ENCODE measurements at places on chromosomes 11 and 22.

DNA sequence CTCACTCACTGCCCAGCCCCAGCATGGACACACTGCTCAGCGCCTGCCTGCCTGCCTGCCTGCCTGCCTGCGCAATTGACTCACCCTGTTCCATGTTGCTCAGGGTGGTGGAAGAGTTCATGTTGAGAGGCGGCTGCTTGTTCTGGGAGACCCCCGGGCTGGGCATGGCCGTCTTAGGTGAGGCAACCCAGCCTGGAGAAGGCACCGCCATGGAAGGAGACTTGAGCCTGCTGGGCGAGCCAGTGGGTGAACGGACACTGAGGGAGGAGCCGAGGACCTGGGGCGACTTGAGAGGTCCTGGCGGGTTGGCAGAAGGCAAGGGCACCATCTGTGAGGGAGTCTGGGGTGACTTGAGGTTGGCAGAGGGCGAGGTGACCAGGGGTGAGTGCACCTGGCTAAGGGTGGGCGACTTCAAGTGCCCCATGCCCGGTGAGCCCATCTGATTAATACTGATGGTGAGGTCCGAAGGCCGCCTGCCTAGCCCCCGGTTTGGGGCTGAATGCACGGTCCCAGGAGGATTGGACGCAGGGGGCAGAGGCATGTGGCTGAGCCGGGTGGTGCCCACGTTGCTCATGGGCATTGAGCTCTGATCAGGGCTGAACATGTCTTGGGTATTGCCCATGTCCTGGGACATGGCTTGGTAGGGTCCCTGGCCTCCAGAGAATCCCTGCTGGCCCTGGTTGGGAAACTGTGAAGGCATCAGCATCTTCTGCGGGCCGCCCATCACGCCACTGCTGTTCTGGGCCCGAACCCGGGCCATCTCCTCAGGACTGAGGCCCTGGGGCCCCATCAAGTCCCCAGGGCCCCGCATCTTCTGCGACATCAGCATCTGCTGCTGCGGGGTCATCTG is 17.1 kb downstream of the CXCR5 start:
- peak overlapping the region; percentile 27 for H3K27ac ChIP-seq
- H3K36me3 ChIP-seq = peaks cover 69% of the 10 kb centered on the region
- H3K27me3 ChIP-seq = no peaks in the 10 kb centered on the region
- no peak overlapping the region for H3K4me3 ChIP-seq
- peaks cover 21% of the 10 kb centered on the region for H3K4me1 ChIP-seq

DNA sequence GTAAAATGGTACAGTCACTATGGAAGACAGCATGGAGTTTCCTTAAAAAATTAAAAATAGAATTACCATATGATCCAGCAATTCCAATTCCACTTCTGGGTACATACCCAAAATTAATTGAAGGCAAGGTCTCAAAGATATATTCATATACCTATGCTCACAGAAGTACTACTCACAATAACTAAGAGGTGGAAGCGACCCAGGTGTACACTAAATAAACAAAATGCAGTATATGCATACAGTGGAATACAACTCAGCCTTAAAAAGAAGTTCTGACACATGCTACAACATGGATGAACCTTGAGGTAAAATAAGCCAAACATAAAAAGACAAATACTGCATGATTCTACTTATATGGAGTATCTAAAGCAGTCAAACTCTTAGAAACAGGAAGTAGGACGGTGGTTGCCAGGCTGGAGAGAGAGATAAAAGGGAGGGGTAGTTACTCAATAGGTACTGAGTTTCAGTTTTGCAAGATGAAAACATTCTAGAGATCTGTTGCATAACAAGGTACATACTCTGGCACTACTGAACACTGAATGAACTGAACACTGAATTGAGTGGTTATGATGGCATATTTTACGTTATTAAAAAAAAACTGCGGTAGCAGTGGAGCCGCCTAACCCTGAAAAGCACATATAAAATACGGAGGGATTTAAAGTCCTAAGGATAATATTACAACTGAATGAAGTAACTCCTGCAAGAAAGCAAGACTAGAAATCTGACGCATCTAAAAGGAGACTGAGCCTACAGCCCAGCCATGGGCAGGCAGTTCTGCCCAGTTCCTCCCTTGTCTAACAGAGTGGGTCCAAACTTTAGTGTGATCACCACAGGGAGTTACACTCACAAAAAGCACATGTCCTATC is 12.8 kb downstream of the DGCR2 start:
- peaks cover 31% of the 10 kb centered on the region for H3K4me1 ChIP-seq
- no peaks in the 10 kb centered on the region for H3K27me3 ChIP-seq
- no peaks in the 10 kb centered on the region for H3K36me3 ChIP-seq
- peak overlapping the region; percentile 15 for H3K4me3 ChIP-seq
- DNase-seq = peak; percentile 46

- no peak for DNase-seq
- no peaks in the 10 kb centered on the region for H3K4me1 ChIP-seq
- H3K36me3 ChIP-seq = no peaks in the 10 kb centered on the region
- no peak overlapping the region for H3K4me3 ChIP-seq
- no peak overlapping the region for H3K27ac ChIP-seq
Observed at GRCh38 chr11:75639762-75640181, 29.1 kb downstream of the MAP6 start.

GRCh38 chr11:55658608-55659007 is 3.4 kb upstream of the OR4C6 start:
- H3K27me3 ChIP-seq = no peaks in the 10 kb centered on the region
- no peaks in the 10 kb centered on the region for H3K4me1 ChIP-seq
- no peak overlapping the region for H3K27ac ChIP-seq
- no peaks in the 10 kb centered on the region for H3K36me3 ChIP-seq
- DNase-seq = no peak

DNA sequence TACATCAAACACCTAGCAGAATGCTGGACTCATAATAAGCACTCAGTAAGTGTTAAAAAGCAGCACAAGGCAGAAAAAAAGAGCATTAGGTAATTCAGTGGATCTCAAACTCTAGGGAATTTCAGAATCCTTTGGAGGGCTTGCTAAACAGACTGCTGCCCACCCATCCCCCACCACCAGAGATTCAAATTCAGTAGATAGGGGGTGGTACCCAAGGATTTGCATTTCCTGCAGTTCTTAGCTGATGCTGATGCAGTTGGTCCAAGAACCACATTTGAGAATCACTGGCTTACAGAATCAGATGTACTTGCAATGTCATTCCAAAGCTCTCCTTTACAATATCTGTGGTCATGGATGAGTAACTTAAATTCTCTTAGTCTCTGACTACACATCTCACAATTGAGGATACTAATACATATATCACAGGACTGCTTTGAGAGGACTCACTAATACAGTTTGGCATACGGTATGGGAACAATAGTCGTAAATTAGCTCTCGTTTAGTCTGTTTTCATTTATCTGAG is 664.5 kb downstream of the KCNA4 start:
- H3K4me1 ChIP-seq = no peaks in the 10 kb centered on the region
- no peak for DNase-seq
- no peaks in the 10 kb centered on the region for H3K27me3 ChIP-seq
- H3K27ac ChIP-seq = no peak overlapping the region
- no peaks in the 10 kb centered on the region for H3K36me3 ChIP-seq

DNA sequence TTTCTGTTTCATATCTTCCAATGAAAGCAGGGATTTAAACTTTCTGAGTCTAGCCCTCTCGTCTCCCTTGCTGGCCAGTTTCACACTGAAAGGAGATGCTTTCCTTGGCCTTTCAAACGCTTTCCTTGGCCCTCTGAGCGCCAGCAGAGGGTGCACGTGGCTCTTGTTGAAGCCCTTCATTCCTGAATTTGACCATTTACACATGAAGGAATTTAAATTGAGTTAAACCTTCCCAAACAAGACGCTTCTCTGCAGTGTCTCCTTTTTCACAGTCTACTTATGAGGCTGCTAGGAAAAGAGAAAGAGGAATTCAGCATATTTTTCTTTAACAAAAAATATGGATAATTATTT is 21.6 kb downstream of the NNMT start:
- no peak overlapping the region for H3K27ac ChIP-seq
- no peaks in the 10 kb centered on the region for H3K4me1 ChIP-seq
- H3K4me3 ChIP-seq = no peak overlapping the region
- no peaks in the 10 kb centered on the region for H3K36me3 ChIP-seq

- no peaks in the 10 kb centered on the region for H3K4me1 ChIP-seq
- no peak overlapping the region for H3K27ac ChIP-seq
- no peaks in the 10 kb centered on the region for H3K27me3 ChIP-seq
- no peak overlapping the region for H3K4me3 ChIP-seq
- H3K36me3 ChIP-seq = no peaks in the 10 kb centered on the region
Observed at GRCh38 chr11:84089072-84090057, 803.2 kb upstream of the CCDC90B start.

DNA sequence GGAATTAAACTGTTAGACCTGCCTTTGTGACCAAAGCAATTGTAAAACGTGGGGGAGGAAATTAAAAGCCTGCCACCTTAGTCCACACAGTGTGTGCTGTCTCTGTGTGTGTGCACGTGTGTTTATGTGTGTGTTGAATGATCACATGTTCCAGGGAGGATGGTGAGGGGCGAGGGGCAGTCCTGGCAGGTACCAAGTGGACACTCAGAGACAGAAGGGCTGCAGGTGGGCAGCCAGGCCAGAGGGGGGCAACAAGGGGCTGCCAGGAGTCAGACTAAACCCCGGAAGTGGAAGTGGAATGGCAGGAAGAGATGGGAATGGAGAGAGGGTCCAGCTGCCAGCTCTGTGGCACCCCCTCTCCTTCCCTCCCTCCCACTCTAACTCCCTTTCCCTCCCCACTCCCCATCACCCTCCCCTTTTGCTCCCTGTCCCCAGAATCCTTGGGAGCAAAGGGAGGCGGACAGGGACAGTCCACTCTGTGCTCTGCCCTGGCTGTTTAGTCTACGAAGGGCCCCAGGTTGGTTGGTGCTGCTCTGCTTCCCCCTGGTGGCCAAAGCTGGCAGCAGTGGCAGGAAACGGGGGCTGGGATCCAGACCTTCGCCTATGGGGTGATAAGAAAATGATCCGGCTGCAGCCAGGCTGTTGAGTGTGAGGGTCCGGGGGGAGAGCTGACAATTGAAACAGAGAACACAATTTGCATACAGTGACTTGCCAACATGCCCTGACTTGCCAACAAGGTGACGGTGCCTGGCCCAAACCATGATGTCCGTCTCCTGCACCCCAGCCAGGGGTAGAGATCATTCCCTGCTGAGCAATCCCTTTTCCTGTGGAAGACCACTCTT is 24.4 kb downstream of the P2RY2 start:
- H3K4me1 ChIP-seq = no peaks in the 10 kb centered on the region
- no peaks in the 10 kb centered on the region for H3K27me3 ChIP-seq
- no peaks in the 10 kb centered on the region for H3K36me3 ChIP-seq
- no peak overlapping the region for H3K4me3 ChIP-seq
- DNase-seq = peak; percentile 6

GRCh38 chr22:30408388-30409102 is 11.7 kb downstream of the SEC14L2 start:
- H3K4me1 ChIP-seq = no peaks in the 10 kb centered on the region
- H3K27ac ChIP-seq = no peak overlapping the region
- no peak for DNase-seq
- H3K27me3 ChIP-seq = no peaks in the 10 kb centered on the region
- H3K36me3 ChIP-seq = no peaks in the 10 kb centered on the region
- H3K4me3 ChIP-seq = no peak overlapping the region

DNA sequence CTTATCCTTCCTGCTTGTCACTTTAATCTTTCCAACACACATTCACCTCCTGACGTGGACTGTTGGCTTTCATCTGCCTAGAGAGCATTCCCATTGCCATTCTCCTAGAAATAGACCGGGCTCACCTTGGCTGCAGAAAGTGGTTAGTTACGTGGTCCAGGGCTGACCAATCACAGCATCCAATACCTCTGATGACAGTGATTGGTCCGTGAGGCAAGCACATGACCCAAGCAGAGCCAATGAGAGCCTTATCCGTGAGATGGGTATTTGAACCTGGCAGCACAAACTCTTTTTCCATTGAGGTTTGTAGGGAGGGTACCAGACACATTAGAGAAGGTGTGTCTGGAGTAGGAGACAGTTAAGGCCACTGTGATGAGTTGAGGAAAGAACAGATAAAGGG is 85.8 kb downstream of the MIAT start:
- H3K36me3 ChIP-seq = peaks cover 26% of the 10 kb centered on the region
- H3K4me3 ChIP-seq = no peak overlapping the region
- no peaks in the 10 kb centered on the region for H3K27me3 ChIP-seq
- no peak for DNase-seq

GRCh38 chr11:86360775-86361395 is 13.8 kb upstream of the CCDC81 start:
- no peaks in the 10 kb centered on the region for H3K36me3 ChIP-seq
- no peak for DNase-seq
- no peak overlapping the region for H3K27ac ChIP-seq
- no peak overlapping the region for H3K4me3 ChIP-seq
- H3K4me1 ChIP-seq = no peaks in the 10 kb centered on the region
- no peaks in the 10 kb centered on the region for H3K27me3 ChIP-seq

DNA sequence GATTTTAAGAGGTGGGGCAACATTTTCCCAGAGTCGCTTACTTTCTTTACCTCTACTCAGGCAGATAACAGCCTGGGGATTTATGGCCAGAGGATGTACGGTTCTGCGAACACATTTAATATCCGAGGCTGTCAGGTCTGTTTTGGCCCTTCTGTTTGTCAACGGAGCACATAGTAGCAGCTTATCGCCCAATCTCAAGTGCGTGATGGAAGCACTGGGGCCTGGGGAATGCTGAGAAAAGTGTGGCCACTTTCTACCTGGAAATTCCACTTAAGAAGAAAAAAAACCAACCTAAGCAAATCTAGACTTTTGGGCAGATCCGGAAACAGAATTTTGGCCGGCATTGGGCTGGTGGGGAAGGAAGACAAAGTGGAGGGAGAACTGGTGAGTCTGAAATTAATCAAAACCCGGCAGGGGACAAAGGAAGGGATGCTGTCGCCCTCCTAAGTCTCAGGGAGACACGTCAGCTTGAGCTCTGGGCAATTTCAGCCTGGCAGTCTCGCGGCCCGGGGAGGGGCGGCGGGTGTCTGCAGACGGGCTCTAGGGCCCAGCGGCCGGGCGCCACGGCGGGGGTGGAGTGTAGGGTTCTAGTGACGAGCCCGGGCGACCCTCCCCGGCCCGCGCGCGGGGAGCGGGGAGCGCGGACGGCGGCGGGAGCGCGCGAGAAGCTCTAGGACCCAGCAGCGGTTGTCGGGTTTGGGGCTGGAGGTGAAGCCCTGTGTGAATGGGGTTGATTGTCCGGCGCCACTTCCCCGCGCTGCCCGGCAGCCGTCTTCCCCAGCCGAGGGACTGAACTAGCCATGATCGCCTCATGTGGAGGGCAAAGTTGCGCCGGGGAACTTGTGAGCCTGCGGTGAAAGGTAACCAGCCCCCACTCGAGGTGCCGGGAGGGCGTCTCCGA is at the start of gene AMOTL1:
TSS of gene AMOTL1 (plus strand) at position 656 of the 901 bp plus-strand sequence. CDS start at position 812, 156 bp downstream.
- no peaks in the 10 kb centered on the region for H3K4me1 ChIP-seq

- peaks cover 7% of the 10 kb centered on the region for H3K36me3 ChIP-seq
- DNase-seq = no peak
- H3K4me1 ChIP-seq = peaks cover 17% of the 10 kb centered on the region
- no peak within 1 kb of the TSS for H3K27ac ChIP-seq
- no peaks in the 10 kb centered on the region for H3K27me3 ChIP-seq
Observed at GRCh38 chr11:57338142-57338541, at the start of gene P2RX3. Gene P2RX3 (plus strand): TSS chr11:57338352. CDS start chr11:57338551, 199 bp downstream.
